Activated CD4-positive, alpha-beta memory T cell treated with anti-CD3 and anti-CD28 coated beads, Interleukin-2, amount 10 ng/mL, durations not matched to agents 7 days and 5 days (primary cell): ENCODE measurements at places on chromosomes 6 and 20. TPM values are rescaled to one million over a fixed set of nuclear protein-coding genes. Genes with fewer than 3 reads are reported as not detected.

The TSHZ2 gene
- 5.4 TPM for total RNA-seq

- H3K36me3 ChIP-seq: no peaks in the 10 kb centered on the region
- H3K4me3 ChIP-seq: no peak overlapping the region
- no peak overlapping the region for H3K27ac ChIP-seq
- DNase-seq: no peak
Measured at GRCh38 chr6:169975286-169975685, 223.9 kb downstream of the ERMARD start.

The RAET1G gene
- not detected for total RNA-seq

DNA sequence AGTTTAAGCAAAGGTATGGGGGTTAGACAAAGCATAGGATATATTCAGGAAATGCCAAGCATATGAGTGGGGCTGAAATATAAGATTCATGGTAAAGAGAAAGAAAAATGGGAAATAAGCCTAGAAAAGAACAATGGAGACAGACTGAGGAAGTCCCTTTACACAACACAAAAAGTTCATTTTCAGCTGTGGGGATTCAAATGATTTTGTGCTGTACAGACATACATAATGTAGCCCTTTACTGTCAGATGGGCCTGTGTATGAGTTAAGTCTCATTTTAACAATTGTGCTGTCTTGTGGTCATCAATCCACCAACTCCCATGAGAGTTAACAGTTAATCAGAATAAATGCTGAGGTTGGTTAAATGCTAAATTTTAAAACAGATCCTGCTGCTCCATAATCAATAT lies 37.2 kb downstream of the REV3L start:
- no peaks in the 10 kb centered on the region for H3K27me3 ChIP-seq
- no peak for DNase-seq
- H3K4me1 ChIP-seq: no peaks in the 10 kb centered on the region
- H3K27ac ChIP-seq: no peak overlapping the region
- H3K36me3 ChIP-seq: peaks cover 8% of the 10 kb centered on the region

The HLA-DRA gene
- total RNA-seq: 204 TPM

DNA sequence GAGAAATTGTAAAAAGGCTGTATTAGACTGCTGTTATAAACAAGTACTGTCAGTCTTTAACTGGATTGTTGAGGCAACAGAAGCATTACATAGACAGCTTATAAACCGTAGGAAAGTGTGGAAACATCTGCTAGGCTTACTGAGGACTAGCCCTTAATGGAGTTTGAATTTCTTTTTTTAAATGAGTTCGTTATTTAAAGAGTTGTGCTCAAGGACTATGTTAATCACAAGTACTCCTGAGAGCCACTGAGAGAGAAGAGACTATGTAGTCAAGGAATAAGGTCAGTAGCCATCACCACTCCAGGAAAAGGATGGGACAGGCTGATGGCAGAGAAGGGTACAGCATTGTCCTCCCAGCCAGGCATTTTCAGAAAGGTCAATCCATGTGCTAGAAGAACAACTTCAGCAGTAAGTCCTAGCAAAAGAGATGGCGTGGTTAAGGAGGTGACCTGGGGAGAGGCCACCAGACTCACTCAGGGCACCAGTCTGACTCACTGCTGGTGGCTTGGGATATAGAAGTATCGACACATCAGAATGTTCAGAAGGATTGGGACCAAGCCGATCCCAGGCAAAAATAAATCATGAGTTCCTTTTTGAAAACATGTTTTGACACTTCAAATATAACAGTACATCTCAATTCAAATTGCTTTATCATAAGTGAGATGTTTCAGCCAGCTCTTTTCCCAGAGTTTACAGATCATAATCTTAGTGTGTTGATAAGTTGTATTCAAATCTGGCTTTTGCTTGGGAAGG lies 6.4 kb downstream of the RPS12 start:
- H3K36me3 ChIP-seq: peaks cover 46% of the 10 kb centered on the region
- H3K4me3 ChIP-seq: no peak overlapping the region
- no peak overlapping the region for H3K27ac ChIP-seq
- peaks cover 42% of the 10 kb centered on the region for H3K4me1 ChIP-seq

The PRL gene
- not detected for total RNA-seq

- H3K4me1 ChIP-seq: no peaks in the 10 kb centered on the region
- no peaks in the 10 kb centered on the region for H3K36me3 ChIP-seq
- no peak overlapping the region for H3K27ac ChIP-seq
- DNase-seq: no peak
- H3K27me3 ChIP-seq: peaks cover 1% of the 10 kb centered on the region
- no peak overlapping the region for H3K4me3 ChIP-seq
Measured at GRCh38 chr6:128806261-128806660, 76.7 kb upstream of the LAMA2 start.

GRCh38 chr6:38762848-38763247 lies 47.7 kb downstream of the DNAH8 start:
- DNase-seq: no peak
- H3K27ac ChIP-seq: no peak overlapping the region
- no peak overlapping the region for H3K4me3 ChIP-seq
- H3K27me3 ChIP-seq: peaks cover 6% of the 10 kb centered on the region
- H3K4me1 ChIP-seq: peaks cover 5% of the 10 kb centered on the region

GRCh38 chr6:11433860-11434259 lies 103.7 kb upstream of the TMEM170B start:
- DNase-seq: no peak
- no peaks in the 10 kb centered on the region for H3K36me3 ChIP-seq
- no peaks in the 10 kb centered on the region for H3K27me3 ChIP-seq

- peaks cover 30% of the 10 kb centered on the region for H3K27me3 ChIP-seq
- no peak overlapping the region for H3K4me3 ChIP-seq
- H3K36me3 ChIP-seq: no peaks in the 10 kb centered on the region
Measured at GRCh38 chr6:31042806-31043205, 32.5 kb downstream of the MUC22 start.

- H3K4me3 ChIP-seq: no peak overlapping the region
- H3K27ac ChIP-seq: no peak overlapping the region
- peaks cover 14% of the 10 kb centered on the region for H3K4me1 ChIP-seq
- DNase-seq: no peak
- no peaks in the 10 kb centered on the region for H3K36me3 ChIP-seq
- H3K27me3 ChIP-seq: peaks cover 31% of the 10 kb centered on the region
Measured at GRCh38 chr6:110491644-110492317, 15.4 kb upstream of the SLC22A16 start.

The ECT2L gene
- total RNA-seq: not detected

- DNase-seq: peak; percentile 82
- H3K4me1 ChIP-seq: peaks cover 44% of the 10 kb centered on the region
- H3K36me3 ChIP-seq: peaks cover 18% of the 10 kb centered on the region
- peak overlapping the region; percentile 89 for H3K27ac ChIP-seq
- peaks cover 20% of the 10 kb centered on the region for H3K27me3 ChIP-seq
- peak overlapping the region; percentile 82 for H3K4me3 ChIP-seq
Measured at GRCh38 chr20:25057234-25058050, 497 bp downstream of the ACSS1 start.

GRCh38 chr6:138485005-138485545 lies 14.2 kb downstream of the NHSL1 start:
- H3K27me3 ChIP-seq: peaks cover 7% of the 10 kb centered on the region
- H3K36me3 ChIP-seq: no peaks in the 10 kb centered on the region
- no peak overlapping the region for H3K4me3 ChIP-seq
- no peaks in the 10 kb centered on the region for H3K4me1 ChIP-seq
- H3K27ac ChIP-seq: no peak overlapping the region
- no peak for DNase-seq

GRCh38 chr6:22219925-22220324 lies 76.9 kb downstream of the PRL start:
- no peaks in the 10 kb centered on the region for H3K4me1 ChIP-seq
- H3K4me3 ChIP-seq: no peak overlapping the region
- H3K36me3 ChIP-seq: no peaks in the 10 kb centered on the region
- no peak for DNase-seq
- H3K27ac ChIP-seq: no peak overlapping the region

The ZNF292 gene
- 59.3 TPM for total RNA-seq

DNA sequence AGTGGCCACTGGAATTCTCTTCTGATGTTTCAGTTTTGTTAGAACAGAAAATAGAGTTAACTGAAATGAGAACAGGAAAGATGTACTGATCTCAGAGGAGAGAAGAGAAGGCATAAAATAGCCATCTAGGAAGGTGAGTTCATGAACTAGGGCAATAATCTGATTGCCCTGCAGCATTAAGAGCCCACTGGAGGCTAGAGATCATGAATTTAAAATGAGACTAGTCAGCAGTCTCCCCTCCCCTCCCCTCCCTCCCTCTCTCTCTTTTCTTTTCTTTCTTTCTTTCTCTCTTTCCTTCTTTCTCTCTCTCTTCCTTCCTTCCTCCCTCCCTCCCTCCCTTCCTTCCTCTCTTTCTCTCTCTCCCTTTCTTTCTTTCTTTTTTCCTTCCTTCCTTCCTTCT lies 28.9 kb downstream of the GPRC6A start:
- no peak overlapping the region for H3K4me3 ChIP-seq
- no peak for DNase-seq
- H3K36me3 ChIP-seq: no peaks in the 10 kb centered on the region
- H3K27me3 ChIP-seq: peaks cover 19% of the 10 kb centered on the region
- H3K27ac ChIP-seq: no peak overlapping the region

The DDX43 gene
- total RNA-seq: 0.80 TPM

GRCh38 chr6:50891290-50891689 lies 72.6 kb downstream of the TFAP2B start:
- no peaks in the 10 kb centered on the region for H3K36me3 ChIP-seq
- no peaks in the 10 kb centered on the region for H3K27me3 ChIP-seq
- H3K4me1 ChIP-seq: no peaks in the 10 kb centered on the region
- H3K27ac ChIP-seq: no peak overlapping the region

The MAK gene
- 0.15 TPM for total RNA-seq

The RAET1L gene
- total RNA-seq: not detected

GRCh38 chr6:16336056-16336818 lies 97.8 kb downstream of the GMPR start:
- no peak for DNase-seq
- H3K27ac ChIP-seq: no peak overlapping the region
- H3K27me3 ChIP-seq: no peaks in the 10 kb centered on the region
- peaks cover 3% of the 10 kb centered on the region for H3K4me1 ChIP-seq
- peaks cover 3% of the 10 kb centered on the region for H3K36me3 ChIP-seq

- peaks cover 31% of the 10 kb centered on the region for H3K27me3 ChIP-seq
- H3K27ac ChIP-seq: no peak overlapping the region
- no peaks in the 10 kb centered on the region for H3K36me3 ChIP-seq
- H3K4me3 ChIP-seq: no peak overlapping the region
- no peak for DNase-seq
Measured at GRCh38 chr20:31856516-31856915, 11.1 kb upstream of the FOXS1 start.

GRCh38 chr6:116974526-116975316 lies 97.7 kb downstream of the RFX6 start:
- no peak overlapping the region for H3K27ac ChIP-seq
- H3K36me3 ChIP-seq: no peaks in the 10 kb centered on the region
- no peak for DNase-seq
- H3K27me3 ChIP-seq: no peaks in the 10 kb centered on the region
- H3K4me3 ChIP-seq: no peak overlapping the region
- H3K4me1 ChIP-seq: no peaks in the 10 kb centered on the region

The NRSN1 gene
- total RNA-seq: not detected

- H3K36me3 ChIP-seq: peaks cover 64% of the 10 kb centered on the region
- H3K4me1 ChIP-seq: peaks cover 1% of the 10 kb centered on the region
- H3K27ac ChIP-seq: no peak overlapping the region
Measured at GRCh38 chr20:37222086-37222485, 39.5 kb downstream of the GHRH start.
